ENCODE measurements at places on chromosomes 16 and 17.

DNA sequence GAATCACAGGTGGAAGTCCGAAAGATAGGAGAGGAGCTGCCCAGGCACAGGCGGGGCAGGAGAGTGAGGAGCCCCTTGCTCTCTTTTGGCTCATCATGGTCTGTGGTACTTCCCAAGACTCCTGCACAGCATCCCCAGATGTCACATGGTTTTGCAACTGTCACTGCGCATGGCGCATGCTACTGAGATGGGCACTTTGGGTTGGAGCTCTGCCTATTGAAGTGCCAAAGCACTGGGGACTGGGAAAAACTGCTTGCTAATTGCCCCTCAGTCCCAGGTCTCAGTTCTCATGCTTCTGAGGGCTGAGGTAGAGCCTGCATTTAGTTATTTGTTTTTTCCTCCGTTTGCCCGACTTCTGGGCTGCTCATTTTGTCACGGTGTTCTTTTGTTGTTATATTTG is 156.8 kb upstream of the CDH13 start:
- no peak for DNase-seq

DNA sequence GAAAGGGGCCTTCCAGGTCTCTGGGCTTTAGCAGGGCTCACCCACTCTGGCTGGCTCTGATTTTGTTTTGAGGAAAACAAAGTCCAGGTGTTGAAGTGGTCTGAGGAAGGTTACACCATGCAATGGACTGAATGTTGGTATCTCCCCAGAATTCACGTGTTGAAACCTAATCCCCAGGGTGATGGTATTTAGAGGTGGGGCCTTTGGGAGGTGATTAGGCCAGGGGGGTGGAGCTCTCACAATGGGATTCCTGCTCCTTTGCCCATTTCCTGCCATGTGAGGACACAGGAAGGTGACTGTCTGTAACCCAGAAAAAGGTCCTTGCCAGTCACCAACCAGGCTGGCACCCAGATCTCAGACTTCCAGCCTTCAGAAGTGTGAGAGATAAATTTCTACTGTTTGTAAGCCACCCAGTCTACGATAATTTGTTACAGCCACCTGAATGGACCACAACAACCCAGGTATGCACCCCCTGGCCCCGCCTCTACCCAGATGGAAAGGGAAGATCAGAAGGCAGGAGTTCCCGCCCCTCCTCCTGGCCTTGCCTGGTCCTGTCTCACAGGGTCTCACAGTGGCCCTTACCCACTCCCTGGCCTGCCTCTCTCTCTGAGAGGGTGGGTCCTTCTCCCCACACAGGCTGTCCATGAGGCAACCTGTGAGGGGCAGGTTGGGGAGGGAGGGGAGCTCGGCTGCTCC is 32.0 kb downstream of the LRRC75A start:
- DNase-seq: no peak

GRCh38 chr17:32656886-32657285 is 170.1 kb downstream of the CDK5R1 start:
- no peak for DNase-seq

- DNase-seq: no peak
Measured at GRCh38 chr17:80499560-80499959, 23.2 kb upstream of the NPTX1 start.

DNA sequence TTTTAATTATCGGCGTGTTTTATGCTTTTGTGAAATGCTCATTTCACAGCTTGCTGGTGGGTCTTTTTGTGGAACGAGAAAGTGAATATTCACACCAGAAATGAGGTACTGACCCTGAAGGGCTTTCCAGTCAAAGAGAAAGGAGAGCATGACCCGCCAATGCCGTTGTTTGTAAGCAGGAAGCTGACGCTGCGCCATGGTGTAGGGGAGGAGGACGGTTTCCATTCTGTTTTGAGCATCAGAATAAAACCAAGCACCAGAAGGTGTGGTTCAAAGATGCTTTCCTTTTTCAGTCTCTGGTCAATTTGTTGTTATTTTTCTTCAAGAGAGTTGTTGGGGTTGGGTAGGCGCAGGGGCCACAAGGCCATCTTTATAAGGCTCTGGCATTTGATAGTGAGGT is 669.3 kb downstream of the WWOX start:
- no peak for DNase-seq

DNA sequence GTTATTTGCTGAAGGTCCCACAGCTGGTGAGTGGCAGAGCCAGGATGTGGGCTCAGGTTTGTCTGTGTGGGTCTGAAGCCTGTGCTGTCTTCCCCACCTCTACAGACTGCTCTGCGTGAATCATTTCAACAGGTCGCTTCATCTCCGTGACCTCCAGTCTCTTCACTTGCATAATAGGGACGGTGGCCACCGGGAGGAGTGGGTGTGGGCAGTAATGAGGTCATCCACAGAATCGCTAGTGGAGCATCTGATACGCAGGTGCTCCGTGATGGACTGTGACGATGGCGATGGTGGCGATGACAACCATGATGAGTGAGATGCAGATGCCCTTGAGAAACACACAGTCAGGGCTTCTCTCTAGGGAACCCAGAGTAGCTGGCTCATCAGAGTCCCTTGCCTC is 120.2 kb downstream of the RAP1GAP2 start:
- no peak for DNase-seq

DNA sequence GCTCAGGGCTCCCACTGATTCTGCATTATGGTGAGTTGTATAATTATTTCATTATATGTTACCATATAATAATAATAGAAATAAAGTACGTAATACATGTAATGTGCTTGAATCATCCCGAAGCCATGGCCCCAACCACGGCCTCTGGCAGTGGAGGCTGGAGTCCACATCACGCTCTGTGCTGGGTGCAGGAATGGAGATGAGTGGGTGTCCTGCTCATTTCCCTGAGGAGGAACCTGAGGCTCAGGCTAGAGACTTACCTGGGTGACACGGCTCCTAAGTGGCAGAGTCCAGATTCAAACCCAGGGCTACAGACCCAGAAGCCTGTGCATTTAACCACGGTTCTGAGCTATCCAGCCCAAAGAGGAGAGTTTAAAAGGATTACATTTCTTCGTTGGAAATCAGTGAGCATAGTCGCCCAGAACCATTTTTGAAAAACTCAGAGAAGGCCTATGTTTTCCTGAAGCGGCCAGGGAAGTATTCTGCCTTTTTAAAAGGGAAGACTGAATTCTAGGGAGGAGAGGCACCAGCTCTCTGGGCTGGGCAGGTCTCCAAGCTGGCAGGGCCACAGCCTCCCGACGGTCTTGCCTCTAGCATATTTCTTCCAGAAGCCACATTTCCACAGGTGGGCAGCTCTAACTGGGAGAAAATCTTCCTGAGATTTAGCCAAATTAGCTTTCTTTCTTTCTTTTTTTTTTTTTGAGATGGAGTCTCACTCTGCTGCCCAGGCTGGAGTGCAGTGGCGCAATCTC is 6.7 kb downstream of the IL4R start:
- no peak for DNase-seq

DNA sequence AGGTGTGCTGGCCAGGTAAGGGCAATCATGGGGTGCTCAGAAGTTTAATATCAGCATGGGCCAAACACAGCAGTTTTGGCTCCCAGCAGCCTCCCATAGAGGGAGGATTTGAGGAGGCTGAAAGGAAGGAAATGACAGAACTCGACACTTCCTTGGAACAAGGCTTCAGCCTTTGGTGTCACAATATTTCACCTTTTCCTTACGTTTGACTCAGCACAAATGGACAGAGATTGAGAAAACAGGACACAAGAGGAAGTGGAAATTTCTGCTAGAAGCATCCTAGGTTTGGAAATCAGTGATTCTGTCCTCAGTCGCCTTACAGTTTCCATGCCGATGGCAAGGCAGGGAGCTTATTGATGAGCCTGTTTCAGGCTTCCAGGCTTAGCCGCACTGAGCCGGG is 181.4 kb downstream of the MAF start:
- no peak for DNase-seq

GRCh38 chr16:66905633-66906539 is 12.8 kb downstream of the CDH16 start:
- no peak for DNase-seq

GRCh38 chr17:10698096-10698818 is 863 bp downstream of the ADPRM start:
- no peak for DNase-seq

DNA sequence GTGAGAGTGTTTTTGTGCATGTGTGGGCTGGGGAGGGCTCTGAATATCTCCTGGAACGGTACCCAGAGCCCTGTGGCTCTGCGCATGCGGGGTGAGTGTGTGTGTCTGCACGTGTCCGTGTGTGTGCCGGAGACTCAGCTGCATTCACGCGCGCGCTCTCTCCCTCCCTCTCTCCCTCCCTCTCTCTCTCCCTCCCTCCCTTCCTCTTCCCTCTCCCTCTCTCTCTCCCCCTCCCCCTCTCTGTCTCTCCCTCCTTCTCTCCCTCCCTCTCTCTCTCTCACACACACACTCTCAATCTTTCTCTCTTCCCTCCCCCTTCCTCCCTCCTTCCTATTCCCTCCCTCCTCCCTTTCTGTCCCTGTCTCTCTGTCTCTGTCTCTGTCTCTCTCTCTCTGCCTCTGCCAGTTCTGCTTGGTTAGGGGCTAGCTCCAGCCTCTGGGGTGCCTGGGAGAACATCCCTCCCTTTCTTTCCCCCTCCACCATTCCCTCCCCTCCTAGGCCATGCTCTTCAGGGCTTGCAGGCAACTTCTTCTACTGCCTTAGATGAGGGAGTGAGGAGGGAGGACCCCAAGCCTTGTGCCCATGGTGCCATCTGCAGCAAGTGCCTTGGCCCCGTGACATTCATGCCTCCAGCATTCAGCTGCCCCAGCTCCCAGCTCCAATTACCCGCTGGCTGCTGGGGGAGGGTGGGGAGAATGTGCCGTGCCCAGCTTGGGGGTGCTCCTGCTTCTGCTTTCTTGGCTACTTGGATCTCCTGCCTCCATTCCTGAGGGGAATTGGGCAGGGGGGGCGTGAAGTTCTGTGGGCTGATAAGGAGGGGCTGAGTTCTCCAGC is 6.4 kb downstream of the THRA start:
- peak; percentile 65 for DNase-seq

DNA sequence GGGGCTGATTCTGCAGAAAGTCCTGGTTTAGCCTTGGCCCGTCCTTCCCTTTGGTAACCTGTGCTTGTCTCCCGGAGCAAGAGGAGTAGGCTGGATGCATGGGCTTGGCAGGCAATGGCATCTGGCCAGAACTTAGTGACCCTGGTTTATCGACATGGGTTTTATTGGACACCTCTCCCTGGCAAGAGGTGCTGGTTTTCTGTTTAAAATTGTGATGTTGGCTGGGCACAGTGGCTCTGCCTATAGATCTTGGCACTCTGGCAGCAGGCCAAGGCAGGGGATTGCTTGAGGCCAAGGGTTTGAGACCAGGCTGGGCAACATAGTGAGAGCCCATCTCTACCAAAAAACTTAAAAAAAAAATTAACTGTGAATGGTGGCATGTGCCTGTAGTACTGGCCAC is 31.2 kb downstream of the SLC12A3 start:
- no peak for DNase-seq

- DNase-seq: no peak
Measured at GRCh38 chr17:49193513-49194296, 16.7 kb downstream of the GNGT2 start.

DNA sequence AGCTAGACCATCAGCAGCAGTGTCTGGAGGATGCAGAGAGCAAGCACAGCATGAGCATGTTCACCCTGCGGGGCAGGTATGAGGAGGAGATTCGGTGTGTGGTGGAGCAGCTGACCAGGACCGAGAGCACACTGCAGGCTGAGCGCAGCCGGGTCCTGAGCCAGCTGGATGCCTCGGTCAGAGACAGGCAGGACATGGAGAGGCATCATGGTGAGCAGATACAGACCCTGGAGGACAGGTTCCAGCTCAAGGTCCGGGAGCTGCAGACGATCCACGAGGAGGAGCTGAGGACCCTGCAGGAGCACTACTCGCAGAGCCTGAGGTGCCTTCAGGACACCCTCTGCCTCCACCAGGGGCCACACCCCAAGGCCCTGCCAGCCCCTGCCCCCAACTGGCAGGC is 38.8 kb downstream of the PLD6 start:
- no peak for DNase-seq

DNA sequence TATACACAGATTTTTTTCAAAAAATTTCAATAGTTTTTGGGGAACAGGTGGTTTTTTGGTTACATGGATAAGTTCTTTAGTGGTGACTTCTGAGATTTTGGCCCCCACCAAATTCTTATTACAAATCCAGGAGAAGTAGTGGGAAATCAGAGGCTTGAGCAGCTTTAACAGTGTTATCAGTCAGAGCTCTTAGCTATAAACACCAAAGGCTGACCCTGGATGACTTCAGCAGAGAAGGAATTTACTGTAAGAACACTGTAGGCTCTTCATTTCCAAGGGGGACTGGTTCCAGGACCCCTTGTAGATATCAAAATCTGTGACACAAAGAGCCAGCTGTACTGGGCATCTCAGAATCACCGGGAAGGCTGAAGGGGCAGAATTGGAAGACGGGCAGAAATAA is 17.8 kb downstream of the MPHOSPH6 start:
- DNase-seq: no peak

- no peak for DNase-seq
Measured at GRCh38 chr17:68437979-68438822, 19.1 kb downstream of the WIPI1 start.

DNA sequence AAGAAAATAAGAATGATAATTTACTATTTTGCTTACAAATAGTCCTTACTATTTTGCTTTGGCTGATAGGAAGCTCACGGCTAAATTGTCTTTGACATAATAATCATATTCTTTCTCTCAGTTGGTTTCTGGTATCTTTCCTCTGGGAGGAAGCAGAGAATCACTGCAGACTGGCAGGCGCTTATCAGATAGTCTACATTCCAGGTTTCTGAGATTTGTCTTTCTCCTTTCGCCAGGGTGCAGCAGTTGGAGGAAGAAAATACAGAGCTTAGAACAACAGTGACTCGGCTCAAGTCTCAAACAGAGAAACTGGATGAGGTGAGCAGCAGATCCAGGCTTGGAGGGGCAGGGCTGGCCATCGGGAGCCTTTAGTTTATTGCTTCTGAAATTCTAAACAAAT is 136.1 kb downstream of the RAB11FIP4 start:
- DNase-seq: no peak

DNA sequence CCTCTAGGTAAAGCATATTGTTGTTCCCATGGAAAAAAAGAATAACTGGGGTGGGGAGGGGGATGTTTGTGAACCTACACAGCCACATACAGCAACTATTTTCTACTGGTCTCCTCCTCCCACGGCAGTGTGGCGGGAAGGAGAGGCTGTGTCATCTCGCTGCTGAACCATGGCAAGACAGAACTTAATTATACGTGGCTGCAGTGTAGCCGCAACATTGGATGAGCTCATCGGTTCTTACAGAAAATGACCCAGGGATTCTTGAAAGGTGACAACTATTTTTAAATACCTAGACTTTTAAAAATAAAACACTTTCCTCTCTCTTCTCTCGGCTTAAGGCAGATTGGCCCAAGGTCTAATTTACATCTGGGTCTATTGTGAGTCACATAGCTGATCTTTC is 19.8 kb upstream of the TEKT3 start:
- no peak for DNase-seq

GRCh38 chr16:73399486-73399885 is 351.6 kb upstream of the ZFHX3 start:
- DNase-seq: no peak

DNA sequence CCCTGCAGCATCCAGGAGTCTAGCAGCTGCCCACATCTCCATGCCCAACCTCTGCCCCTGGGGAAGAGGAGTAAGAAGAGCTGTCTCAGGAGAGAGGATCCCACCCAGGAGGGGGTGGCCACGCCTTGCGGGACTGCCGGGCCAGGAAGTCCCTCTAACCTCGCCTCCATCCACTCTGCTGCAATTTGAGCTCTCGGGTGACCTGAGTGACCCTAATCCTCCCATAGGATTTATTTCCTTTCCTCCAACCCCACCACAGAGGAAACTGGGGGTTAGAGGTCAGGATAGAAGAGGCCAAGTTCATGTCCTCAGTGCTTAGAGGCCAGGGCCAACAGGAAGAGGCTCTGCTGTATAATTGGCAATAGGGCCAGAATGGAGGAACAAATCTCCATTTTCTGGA is 22.6 kb upstream of the NGFR start:
- DNase-seq: no peak

GRCh38 chr16:56277075-56277474 is 85.8 kb downstream of the GNAO1 start:
- DNase-seq: no peak
